GM23338 (cell line): ENCODE measurements at places on chromosomes 16 and 17.
A peak's percentile ranks its signal among the peaks of the same experiment; 100 is the strongest.

- no peak for DNase-seq
Observed at GRCh38 chr16:51723036-51723724, 572.1 kb upstream of the SALL1 start.

- DNase-seq: no peak
Observed at GRCh38 chr16:88370365-88370764, 12.4 kb upstream of the ZNF469 start.

DNA sequence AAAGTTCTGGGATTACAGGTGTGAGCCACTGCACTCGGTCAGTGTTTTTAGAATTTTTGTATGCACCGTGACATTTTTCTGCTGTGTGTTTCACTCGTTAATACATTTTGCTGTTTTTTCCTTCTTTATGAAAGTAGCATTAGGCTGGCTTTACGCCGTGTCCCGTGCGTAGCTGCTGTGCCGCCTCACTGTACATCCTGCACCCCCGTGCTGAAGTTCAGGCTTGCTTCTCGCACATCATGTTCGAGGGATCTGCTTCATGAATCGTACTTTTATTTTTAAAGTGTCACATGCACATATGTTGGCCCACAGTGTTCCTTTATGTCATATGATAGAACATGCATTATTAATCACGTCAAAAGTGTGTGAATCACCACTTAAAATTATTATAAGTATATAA, 84.4 kb upstream of the ZNF750 start:
- DNase-seq: no peak

- DNase-seq: no peak
Observed at GRCh38 chr16:85090873-85091521, 21.3 kb downstream of the CIBAR2 start.

DNA sequence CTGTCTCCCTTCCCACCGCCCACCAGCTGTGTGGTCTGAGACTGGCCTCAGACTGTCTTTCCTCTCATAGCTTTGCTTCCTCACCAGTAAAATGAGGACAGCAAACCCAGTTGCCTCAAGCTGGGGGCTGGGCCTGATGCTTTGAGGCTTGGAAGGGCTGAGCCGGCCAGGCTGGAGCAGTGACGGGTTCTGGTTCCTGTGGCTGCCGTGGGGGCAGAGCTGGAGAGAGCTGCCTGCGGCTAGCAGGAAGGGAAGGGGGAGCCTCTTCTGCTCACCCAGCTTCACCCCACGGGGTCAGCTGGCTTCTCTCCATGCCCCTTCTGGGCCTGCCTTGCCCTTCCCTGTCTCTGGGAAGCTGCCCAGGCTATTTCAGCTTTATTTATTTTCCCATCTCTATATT, 23.7 kb downstream of the LASP1 start:
- no peak for DNase-seq

- DNase-seq: no peak
Observed at GRCh38 chr17:27549251-27549893, 81.6 kb upstream of the LGALS9 start.

GRCh38 chr17:28394337-28395116, 11.5 kb downstream of the SLC46A1 start:
- no peak for DNase-seq

- DNase-seq: no peak
Observed at GRCh38 chr17:1553354-1554266, 9.0 kb downstream of the PITPNA start.

- DNase-seq: no peak
Observed at GRCh38 chr16:81638286-81638945, 140.7 kb upstream of the PLCG2 start.

- DNase-seq: no peak
Observed at GRCh38 chr17:13541032-13541480, 60.7 kb downstream of the HS3ST3A1 start.

DNA sequence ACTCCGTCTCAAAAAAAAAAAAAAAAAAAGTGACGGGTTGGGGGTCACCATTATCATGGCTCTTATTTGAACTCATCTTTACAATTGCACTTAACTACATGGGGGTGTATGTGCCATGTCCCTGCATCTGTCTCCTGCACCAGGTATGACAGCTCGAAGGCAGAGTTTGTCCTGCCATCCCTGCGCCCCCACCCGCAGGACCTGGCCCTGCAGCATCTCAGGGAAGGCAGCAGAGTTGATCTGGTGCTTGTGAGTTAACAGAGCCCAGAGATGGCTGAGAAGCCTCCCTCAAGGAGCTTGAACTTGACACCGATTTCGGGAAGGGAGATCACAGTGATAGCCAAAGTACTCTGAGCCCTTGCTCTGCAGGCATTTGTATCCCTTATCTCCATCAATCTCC, 44.8 kb downstream of the C16orf82 start:
- no peak for DNase-seq

- DNase-seq: peak; percentile 83
Observed at GRCh38 chr16:54331241-54332002, 44.8 kb upstream of the IRX3 start.

DNA sequence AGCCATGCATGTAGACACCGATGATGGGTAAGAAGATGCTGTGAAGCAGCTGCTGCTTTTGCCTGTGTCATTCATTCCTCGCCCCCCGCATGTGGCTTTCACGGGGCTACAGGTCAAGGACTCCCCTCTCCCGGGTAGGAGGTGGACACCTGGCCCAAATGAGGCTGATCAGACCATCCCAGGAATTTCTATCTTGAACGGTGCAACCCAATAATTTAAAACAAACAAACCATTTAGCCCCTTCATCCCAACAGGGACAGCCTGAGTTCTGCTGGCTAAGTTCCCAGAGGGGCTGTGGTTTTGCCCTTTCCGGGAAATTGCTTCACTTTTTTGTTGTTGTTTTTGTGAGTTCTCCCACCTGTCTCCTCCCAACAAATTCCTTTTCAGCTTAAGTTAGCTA, 137.7 kb upstream of the CDH5 start:
- no peak for DNase-seq

DNA sequence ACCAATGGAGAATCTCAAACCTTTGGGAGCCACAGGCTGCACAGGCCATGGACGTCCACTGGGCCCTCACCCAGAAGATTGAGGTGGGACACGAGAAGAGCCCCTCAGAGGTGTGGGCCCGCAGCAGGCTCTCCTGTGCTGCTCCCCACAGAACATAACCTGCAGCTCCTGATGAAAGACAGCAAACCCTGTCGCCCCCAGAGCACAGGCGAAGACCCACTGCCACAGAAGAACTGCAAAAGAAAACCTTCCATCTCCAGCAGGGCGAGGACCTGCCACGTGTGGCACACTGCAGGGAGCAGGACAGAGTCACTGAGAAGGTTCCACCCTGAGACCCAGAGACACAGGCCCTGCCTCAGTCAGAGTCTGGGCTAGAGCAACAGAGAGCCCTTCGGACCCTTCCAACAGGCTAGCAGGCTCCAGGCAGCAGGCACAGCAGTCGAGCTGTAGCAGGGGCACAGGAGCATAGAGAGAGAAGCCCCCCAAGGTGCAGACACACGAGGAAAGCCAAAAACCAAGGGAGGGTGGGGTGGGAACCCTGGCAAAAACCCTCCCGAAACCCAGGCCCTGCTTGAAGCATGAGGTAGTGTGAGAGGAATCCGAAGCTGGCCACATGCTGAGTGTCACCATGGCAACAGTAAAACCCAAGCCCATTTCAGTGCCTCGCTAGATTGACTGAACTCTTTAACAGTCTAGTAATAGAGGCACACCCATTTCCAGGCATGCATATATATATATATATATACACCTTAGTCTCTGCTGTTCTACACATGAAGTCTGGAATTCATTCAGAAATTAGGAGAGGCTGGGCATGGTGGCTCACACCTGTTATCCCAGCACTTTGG, 60.0 kb upstream of the CHMP6 start:
- peak; percentile 86 for DNase-seq

- no peak for DNase-seq
Observed at GRCh38 chr17:60914078-60914477, 236.4 kb downstream of the BCAS3 start.
